ENCODE measurements at places on chromosomes 11 and 22. TPM values are rescaled to one million over a fixed set of nuclear protein-coding genes. Genes with fewer than 3 reads are reported as not detected.

- DNase-seq: no peak
These were observed 13.5 kb upstream of the CHADL start for GRCh38 chr22:41254230-41254629.

GRCh38 chr11:44693654-44694119, 33.1 kb upstream of the TSPAN18 start:
- no peak for DNase-seq

DNA sequence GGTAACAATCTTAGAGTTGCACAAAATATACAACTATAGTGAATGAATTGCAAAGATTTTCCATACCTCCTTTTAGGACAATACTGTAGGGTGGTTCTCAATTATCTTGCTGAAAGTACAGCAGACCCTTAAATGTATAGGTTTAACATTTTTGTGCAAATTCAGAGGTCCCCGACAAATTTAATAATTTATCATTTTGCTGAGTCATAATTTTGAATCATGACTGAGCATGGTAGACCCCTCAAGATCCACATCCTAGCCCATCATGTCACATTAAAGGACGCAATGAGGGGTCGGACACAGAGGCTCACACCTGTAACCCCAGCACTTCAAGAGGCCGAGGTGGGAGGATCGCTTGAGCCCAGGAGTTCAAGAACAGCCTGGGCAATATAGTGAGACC, 43.5 kb downstream of the OSBP start:
- no peak for DNase-seq

The RAB36 gene
- 7.5 TPM for total RNA-seq

- no peak for DNase-seq
These were observed 6.6 kb downstream of the FLRT1 start for GRCh38 chr11:64042301-64042700.

- no peak for DNase-seq
These were observed 10.2 kb downstream of the FUT4 start for GRCh38 chr11:94553938-94554337.
